ENCODE measurements at places on chromosomes 1 and 21.

DNA sequence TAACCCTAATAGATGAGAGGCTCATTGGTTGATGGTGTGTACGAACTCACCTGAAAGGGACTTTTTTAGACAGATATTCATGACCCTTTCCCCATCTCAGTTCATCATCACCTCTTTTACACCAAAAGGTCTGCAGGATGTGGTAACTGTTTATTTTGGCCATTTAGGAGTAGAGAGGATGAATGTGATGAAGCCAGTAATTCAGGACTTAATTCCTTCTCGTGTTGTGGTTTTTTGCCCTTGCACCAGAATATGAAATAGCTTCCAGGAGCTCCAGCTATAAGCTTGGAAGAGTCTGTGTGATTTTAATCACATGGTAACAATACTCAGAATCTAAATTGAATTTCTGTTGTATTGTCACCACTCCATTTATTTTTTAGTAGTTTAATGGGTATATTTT is 189.4 kb upstream of the KCTD3 start:
- DNase-seq: no peak

GRCh38 chr1:3503525-3503886 is 49.0 kb downstream of the ARHGEF16 start:
- DNase-seq: no peak

GRCh38 chr1:47967864-47968555 is 29.2 kb downstream of the TRABD2B start:
- no peak for DNase-seq

- DNase-seq: no peak
Measured at GRCh38 chr1:7098641-7099040, 313.4 kb downstream of the CAMTA1 start.

- peak; percentile 31 for DNase-seq
Measured at GRCh38 chr1:203480525-203481084, 5.0 kb downstream of the PRELP start.

DNA sequence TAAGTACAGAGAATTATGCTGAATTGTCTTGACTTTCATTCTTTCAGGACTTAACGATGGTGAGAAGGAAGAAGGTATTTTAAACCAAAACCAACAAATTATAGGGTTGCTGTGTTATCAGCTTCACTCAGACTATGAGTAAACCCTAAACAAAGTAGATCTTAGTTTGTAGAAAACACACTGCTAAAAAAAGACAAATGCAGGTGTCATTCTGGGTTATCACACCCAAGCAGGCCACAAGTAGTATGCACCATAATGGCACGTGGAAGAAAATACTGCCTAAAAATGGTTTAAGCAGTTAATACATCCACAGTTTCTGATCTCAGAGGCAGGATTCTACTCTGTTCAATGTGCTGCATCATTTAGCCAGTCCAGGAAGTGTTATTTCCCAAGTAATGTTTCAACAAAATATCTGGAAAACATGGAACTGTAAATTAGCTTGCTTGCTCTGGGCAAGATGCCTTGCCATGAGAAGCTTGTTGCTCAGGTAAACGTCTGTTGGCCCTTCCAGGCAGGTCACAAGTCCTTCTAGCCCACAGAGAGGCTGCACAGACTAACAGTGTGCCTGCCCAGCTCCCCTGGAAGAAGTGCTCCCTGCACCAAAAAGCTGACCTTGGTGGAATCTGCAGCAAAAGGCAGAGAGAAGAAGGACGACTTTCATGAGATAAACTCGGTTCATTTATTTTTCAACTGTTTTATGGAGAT is 4.1 kb downstream of the DIPK1A start:
- no peak for DNase-seq

GRCh38 chr1:223835754-223836153 is 10.0 kb downstream of the TP53BP2 start:
- no peak for DNase-seq

GRCh38 chr1:150021191-150021694 is 10.7 kb upstream of the OTUD7B start:
- no peak for DNase-seq

- no peak for DNase-seq
Measured at GRCh38 chr1:39026866-39027507, 837 bp downstream of the NDUFS5 start.

Measured in activated naive CD4-positive, alpha-beta T cell treated with Interleukin-2 at 50 U/mL for 16 hours (primary cell).